ENCODE measurements at places on chromosomes 2 and 18.
A peak's percentile ranks its signal among the peaks of the same experiment; 100 is the strongest.

GRCh38 chr2:240137596-240138253 is 1.6 kb upstream of the COPS9 start:
- no peak for DNase-seq

DNA sequence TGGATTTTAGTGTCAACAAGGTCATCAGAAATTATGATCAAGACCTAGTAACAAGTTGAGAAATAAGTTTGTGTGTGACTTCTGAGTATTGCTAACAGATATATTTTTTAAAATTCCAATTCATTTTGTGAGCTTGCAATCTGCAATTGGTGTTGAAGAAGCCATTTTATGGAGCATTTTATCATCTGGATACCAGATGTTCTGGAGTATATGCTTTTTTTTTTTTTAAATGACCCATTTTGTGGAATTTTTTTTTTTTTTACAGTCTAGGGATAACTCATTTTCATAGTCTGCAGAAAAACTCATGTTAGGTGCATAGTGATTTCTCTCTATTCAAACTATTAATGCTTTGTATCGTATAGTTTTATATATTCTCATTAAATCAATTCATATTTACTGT is 12.6 kb downstream of the QPCT start:
- no peak for DNase-seq

DNA sequence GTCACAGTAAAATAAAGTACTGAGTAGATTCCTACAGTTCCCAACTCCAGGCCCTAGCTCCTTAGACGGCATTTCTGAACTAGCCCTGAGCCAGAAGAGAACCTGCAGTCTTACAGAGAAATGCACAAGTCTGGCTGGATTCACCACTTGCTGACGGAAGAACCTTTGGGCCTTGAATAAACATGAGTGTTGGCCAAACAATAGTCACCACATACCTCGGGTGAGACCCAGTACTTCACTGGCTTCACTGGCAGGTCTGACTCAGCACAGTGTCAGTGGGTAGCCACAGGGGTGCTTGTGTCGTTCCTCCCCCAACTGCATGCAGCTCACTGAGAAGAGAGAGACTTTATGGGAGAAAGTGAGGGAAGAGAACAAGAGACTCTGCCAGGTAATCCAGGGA is 88.9 kb downstream of the TMEM185B start:
- no peak for DNase-seq

- DNase-seq: peak; percentile 56
Observed at GRCh38 chr2:136378712-136379595, 261.0 kb upstream of the CXCR4 start.

GRCh38 chr2:233353769-233354499 is at the start of gene DGKD:
TSS of gene DGKD (plus strand) at chr2:233354494. CDS start at chr2:233354519, 25 bp downstream.
- DNase-seq: peak; percentile 44

DNA sequence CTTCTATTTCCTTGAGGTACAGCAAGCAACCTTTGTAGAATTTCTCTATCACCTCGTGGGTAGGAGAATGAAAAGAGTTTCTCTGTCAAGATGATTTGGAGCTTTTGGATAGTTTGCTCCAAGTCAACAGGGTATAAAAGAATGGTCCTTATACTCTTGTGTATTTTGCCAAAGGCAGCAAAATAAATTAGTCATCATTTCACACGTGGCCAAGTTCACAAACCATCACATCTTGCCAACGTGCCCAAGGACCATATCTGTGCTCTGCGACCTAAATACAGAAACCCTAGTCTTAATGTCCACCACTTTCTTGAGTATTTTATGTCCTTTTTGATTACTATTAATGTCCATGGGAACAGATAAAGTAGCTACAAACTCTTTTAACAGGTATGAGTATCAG is 262.9 kb downstream of the AFF3 start:
- no peak for DNase-seq

DNA sequence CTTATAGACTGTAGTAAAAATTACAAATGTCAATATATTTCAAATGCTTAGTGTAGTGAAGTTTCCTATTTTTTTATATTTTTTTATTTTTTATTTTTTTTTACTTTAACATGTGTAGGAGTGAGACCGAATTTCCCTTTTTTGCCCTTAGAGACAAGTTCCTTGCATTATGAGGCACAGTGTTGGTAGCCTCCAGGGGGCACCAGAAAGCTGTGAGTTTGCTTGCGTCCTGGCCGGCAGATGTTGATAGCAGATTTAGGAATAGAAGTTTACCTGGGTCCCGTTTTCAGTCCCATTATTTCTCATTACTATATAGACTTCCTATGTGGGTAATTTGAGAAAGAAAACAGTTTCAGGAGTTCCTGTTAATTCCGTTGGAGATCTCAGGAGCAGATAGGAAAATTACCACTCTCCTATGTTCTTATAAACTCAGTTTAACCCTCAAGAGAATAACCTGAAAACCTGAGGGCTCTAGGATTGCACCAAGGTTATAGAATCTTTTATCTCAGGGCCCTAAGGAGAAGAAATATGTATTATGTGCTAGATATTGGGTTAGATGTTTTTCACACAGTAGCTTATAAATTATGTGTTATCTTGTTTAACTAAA is 157.5 kb upstream of the SESTD1 start:
- DNase-seq: no peak

- DNase-seq: no peak
Observed at GRCh38 chr2:44779793-44780192, 161.7 kb upstream of the SIX3 start.

GRCh38 chr2:226256709-226257376 is 542.8 kb downstream of the IRS1 start:
- DNase-seq: no peak

- DNase-seq: no peak
Observed at GRCh38 chr2:1990151-1990589, 245.9 kb upstream of the PXDN start.

DNA sequence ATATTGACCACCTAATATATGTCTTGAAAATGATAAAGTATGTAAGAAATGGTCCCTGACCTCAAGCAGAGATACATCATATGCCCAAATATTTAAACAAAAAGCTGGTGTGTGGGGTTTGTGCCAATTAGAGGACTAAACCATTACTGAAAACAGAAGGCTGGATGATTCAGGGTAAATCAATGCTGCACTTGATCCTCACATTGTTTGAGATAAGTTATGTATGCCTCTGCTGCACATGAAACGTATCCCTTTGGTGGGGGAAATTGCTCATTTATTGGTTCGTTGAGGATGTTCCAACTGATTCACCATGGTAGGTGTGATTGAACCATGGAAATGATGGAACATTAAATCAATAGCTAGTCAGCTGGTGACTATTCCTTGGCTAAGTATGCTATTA is 24.7 kb upstream of the DARS1 start:
- no peak for DNase-seq

- DNase-seq: no peak
Observed at GRCh38 chr2:105712981-105713596, 31.6 kb upstream of the NCK2 start.

- no peak for DNase-seq
Observed at GRCh38 chr2:96130483-96130882, 7.8 kb downstream of the ASTL start.

GRCh38 chr18:51021226-51021965 is 8.6 kb upstream of the SMAD4 start:
- no peak for DNase-seq

GRCh38 chr2:173048522-173048896 is 27.1 kb upstream of the MAP3K20 start:
- DNase-seq: no peak

- DNase-seq: peak; percentile 83
Observed at GRCh38 chr2:238569507-238570195, 142.9 kb downstream of the ASB1 start.

DNA sequence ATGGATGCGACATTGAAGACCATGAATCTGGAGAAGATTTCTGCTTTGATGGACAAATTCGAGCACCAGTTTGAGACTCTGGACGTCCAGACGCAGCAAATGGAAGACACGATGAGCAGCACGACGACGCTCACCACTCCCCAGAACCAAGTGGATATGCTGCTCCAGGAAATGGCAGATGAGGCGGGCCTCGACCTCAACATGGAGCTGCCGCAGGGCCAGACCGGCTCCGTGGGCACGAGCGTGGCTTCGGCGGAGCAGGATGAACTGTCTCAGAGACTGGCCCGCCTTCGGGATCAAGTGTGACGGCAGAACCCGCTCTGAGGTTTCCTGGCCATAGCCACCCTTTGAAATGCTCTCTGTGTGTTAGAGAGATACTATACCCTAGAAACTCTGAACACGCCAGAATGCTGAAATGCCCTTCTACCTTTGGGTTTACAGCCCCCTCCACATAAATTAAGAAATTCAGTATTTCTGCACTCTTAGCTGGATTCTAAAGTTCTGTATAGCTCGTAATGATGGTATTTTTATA is 659 bp downstream of the CHMP1B start:
- peak; percentile 19 for DNase-seq
